Stimulated activated effector memory CD8-positive, alpha-beta T cell treated with anti-CD3 and anti-CD28 coated beads, Interleukin-12 subunit alpha, Interleukin-12 subunit beta, amount 100 ng/mL, for 72 hours (primary cell): ENCODE measurements at places on chromosomes 1 and 21.
A peak's percentile ranks its signal among the peaks of the same experiment; 100 is the strongest.

DNA sequence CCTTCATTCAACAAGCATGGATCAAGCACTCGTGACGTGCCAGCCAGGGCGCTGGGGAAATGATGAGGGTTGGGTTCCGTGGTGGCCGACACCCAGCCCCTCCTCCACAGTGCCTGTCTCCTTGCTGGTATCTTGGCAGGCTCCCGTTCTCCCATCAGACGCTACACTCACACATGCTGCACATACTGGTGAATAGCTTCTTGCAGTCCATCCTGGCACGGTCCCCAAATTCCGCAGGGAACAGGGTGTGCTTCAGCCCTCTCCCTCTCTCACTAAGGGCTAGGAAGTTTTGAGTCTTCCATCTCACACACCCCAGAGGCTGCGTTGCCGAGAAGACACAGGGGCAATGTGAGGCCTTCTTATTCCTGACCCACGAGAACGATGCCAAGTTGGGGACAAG lies 10.1 kb upstream of the MEF2D start:
- no peak for DNase-seq

GRCh38 chr1:205250699-205251098 lies 23.0 kb downstream of the TMCC2 start:
- no peak for DNase-seq

DNA sequence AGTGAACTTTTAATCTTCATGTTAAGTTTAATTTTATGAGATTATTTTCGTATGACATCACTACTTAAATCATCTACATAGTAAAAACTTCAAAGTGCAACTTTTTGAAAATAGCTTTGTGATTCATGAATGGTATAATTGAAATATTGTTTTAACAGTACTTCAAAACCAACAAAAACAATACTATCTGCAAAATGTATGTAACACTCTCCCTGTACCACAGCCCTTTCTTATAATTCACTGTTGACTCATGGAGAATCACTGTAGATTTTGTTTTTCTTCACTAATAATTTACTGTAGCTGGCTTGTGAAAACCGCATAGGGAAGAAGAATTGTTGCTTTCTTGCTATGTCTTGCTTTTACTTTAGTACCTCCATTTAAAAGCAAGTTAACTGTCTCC lies 301.4 kb upstream of the ADAMTS5 start:
- DNase-seq: no peak

GRCh38 chr1:222994511-222995235 lies 148.4 kb downstream of the TLR5 start:
- DNase-seq: no peak

- no peak for DNase-seq
Observed at GRCh38 chr21:46151989-46152926, 3.1 kb downstream of the FTCD start.

- no peak for DNase-seq
Observed at GRCh38 chr1:183277821-183278738, 92.0 kb downstream of the LAMC2 start.

DNA sequence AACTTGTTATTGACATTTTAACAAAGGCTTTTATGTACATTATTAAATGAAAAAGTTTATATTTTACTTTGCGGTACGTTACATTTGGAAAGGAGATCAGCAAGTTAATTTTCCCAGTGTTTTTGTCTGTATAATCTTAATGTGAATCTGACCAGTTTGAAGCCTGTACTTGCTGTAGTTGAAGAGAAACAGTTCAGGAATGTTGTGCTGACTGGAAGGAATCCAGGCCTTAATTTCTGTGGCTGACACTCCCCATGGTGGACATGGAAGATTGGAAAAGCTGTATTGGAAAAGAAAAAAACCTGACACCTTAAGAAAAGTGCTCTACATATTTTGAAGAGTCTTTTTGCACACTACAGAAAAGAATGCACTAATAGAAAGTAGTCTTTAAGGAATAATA lies 15.5 kb downstream of the LEPR start:
- DNase-seq: no peak

- DNase-seq: peak; percentile 41
Observed at GRCh38 chr1:91555821-91556531, 55.3 kb downstream of the CDC7 start.

DNA sequence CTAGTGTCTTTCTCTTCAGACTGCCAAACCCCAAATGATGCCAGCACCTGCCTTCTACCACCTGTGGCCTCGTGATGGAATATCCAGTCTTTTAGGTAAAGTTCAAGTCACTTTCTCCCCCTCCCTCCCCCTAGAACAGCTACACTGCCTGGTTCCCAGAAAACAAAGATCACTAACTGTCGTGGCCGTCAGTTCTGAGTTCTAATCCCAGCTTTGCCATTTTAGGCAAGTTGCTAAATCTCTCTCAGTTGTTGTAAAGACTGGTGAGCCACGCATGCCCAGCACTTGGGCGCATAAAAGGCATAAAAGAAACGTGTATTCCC lies 648 bp upstream of the TRAPPC3 start:
- DNase-seq: no peak

- DNase-seq: no peak
Observed at GRCh38 chr1:20684050-20684620, 23.0 kb upstream of the DDOST start.

DNA sequence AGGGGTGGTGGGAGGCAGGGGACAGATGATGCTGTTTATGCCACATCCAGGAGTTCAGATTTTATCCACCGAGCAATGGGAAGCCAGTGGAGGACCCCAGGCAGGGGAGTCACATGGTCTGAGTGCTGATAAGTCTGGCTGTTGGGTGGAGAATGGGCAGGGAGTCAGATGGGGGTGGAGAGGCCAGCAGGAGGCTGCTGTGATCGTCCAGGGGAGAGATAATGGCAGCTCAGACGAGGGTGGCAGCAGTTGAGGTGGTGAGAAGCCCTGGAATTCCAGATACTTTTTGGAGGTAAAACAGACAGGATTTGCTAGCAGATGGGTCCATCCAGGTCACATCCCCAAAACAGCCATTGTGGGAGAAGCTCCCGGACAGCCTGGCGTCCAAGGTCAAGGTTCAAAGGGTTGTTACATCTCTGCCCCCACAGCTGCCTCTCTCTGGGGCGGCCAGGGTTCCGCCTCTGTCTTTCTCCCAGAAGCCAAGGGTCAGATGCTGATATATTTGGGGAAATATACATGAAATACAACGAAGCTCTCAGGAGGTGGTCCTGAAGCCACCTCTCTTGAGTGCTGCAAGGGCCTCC lies 252.1 kb upstream of the TMEM51 start:
- no peak for DNase-seq

DNA sequence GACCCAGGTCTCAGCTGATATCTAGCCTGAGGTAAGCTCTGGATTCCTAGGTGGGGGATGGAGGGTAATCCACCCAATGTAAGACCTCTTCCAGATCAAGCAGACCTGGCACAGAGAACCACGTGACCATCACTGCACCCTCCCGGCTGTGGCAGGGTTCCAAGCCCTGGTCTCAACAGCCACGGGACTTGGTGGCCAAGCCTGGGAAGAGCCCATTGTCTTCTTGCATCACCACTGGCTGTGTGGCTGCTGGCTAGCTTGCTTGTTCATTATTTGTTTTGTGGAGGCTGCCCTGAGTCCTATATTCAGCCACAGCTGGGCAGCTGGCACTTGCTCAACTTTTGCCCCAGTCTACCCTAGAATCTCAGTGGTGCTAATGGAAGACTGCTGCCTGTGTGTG lies 24.1 kb upstream of the NFASC start:
- DNase-seq: no peak

DNA sequence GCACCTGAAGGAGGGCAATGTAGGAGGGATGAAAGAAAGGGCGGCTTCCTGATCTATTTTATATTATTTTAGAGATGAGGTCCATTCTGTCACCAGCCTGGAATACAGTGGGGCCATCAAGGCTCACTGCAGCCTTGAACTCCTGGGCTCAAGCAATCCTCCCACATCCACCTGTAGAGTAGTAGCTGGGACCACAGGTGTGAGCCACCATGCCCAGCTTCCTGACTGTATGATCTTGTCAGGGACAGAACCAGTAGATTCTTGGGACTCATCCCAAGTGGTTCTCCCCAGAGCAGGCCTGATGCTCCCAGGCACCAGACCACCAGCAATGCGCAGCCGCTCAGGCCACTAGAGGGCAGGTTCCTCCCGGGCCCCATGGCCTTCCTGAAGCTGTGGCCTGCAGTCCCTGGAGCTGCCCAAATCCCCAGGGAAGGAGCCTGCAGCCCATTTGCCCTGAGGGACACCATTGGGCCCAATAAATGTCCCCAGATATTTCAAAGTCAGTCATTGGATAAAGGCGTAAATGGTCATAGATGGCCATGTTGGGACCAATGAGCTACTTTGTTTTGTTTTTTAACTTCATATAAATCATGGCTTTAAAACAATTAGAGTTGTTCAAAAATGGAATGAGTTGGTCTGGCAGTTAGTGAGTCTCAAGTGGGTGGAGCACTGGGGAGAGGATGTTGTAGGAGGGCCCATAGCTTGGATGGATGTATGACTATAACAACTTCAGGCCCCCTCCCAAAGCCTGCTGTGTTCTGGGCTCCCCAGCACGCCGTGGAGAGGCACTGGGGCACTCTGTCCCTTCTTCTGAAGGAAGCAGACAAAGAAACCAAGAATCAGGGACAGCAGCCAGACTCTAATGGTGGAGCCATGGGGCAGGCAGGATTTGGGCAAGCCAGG lies 44.7 kb upstream of the GOLT1A start:
- DNase-seq: peak; percentile 21

DNA sequence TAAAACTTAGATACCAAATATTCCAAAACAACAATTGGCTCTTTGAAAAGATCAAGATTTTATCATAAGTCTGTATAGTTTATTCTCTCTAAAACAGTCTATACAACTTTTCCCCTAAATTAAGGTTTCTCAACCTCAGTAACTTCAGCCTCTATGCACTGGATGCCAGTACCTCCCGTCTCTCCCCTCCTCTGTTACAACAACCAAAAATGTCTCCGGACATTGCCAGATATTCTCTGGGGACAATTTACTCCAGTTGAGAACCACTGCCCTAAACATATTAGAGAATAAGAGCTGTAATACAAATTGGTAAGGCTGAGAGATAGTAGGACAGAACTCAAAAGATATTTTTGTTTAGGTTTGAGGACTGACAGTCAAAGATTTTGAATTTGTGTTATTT lies 71.6 kb downstream of the TMEM200B start:
- DNase-seq: no peak

GRCh38 chr1:165573787-165574186 lies 30.0 kb downstream of the LRRC52 start:
- no peak for DNase-seq

DNA sequence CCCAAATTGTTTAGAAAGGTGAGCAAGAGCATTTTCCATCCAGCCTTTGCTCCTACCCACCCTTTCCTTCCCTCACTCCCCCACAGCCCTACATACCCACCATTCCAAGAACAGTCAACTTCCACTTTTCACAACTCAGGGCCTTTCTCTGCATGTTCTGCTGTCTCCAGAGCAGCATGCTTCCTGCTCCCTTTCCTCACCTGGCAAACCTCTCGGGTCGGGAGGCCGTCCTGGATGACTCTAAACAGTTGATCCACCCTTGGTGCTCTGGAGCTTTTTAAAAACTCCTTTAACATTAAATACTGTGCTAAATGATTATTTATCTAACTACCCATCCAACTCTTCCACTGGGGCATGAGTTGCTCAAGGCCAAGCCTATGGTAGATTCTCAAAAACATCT lies 200.6 kb downstream of the SETD4 start:
- no peak for DNase-seq

DNA sequence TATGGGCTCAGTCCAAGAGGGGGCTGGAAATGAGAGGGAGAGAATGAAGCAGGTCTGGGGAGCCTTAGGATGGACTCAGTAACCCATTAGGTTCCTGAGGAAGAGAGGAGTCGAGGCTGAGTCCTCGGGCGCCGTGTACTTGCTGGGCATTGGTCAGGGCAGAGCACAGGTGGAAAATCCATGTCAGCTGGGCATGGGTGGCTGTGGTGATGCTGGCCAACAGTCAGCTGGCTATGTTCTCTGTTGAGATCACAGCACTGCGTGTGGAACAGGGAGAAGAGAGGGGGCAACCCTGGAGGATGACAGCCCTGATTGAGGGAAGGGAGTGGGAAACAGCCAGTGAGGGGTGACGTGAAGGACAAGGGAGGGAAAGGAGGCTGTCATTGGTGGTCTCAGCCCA lies 43.1 kb upstream of the CLSTN1 start:
- DNase-seq: no peak

DNA sequence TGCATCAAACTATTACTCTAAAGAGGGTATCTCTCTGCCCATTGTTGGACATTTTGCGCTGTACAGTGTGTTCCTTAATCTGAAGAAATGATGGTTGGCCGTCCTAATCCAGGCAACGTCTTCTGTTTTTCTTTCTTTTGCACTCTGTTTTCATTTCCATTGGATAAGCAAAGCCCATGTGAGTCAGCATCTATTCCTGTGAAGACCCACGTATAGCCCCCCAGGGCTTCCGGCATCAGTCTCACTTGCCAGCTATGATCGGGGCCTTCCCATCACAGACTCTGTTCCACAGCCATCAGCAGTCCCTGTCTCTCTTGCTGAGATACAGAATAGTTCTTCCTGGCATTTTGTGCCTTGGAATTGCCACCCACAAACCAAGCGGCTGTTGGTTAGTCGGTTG lies 29.2 kb upstream of the BRDT start:
- no peak for DNase-seq

DNA sequence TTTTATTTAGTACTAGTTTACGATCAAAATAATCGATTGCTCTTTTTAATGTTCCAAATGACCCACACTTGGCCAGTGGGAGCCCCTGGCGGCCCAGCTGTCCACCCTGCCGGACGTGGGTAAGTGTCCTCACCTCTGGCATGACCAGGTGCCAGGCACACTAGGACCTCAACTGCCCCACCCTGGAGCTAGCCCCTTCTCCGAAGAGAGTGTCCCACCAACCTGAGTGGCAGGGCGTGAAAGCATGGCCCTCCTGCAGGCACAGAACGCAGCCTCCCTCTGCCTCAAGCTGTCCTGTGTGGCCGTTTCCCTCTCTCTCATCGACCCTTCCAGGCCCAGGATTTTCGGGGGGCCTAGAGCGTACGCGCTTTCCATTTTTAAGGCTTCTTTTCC lies 32.9 kb upstream of the AGPAT3 start:
- DNase-seq: no peak

DNA sequence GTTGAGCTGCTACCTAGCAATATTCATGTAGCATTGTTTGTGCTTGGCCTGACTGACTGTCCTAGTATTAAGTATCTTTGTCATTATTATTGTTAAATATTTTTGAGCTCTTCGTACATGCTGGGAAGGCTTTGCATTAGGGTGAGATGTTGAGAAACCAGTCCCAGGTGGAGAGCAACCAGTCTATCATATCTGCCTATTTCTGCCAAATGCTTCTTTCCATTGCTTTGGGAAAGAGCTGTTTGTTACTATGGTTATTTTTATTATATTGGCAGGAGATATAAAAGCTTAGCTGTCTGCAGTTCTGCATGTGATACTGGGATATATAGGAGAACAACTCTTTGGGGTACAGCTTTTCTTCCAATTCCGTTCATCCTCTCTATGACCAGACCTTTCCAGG lies 85.1 kb downstream of the CLDN17 start:
- no peak for DNase-seq

GRCh38 chr1:37244815-37245214 lies 210.5 kb upstream of the GRIK3 start:
- no peak for DNase-seq
